ENCODE measurements at places on chromosomes 4 and X.
A peak's percentile ranks its signal among the peaks of the same experiment; 100 is the strongest.

DNA sequence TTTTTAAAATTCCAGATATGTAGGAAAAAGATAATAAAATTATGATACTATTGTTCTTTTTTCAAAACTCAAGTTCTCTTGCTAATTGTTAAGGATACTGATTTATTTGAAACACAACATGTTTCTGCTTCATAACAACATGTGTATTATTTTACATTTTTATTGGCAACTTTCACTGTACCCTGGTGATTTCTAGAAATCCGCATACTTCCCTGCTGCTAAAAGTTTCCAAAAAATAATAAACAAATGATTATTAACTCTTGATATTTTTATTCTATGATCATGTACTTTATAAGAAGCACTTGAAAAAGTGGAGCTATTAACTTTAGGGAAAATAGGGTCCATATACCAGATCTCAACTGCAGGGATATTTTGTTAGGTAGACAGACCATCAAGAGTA lies 71.2 kb upstream of the HCCS start:
- no peak for DNase-seq

DNA sequence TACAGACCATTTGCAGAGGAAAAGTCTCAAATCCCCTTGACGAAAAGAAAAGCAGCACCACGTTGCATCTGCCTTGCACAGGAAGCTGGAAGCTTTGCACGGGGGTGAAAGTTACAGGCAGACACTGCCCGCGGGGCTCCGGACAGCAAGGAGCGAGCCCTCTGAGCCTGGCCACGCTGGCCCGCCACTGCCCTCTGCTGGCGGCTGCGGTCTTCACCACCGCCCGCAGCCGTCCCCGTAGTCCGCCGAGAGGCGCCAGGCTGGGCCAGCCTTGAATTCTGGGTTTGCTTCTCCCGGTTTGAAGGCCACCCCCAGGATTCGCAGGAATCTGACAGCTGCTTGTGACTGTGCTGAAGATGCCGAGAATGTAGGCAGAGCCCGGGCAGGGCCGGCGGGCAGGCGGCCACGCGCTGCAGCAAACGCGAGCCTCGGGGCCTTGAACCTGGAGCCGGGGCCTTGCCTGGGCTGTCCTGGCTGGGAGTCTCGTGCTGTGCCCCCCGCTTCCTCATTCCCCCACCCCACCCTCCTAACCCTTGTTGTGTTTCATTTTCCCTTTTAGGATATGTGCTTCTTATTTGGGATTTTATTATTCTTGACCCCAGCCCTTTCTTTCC lies 49.2 kb downstream of the ENPP6 start:
- DNase-seq: peak; percentile 66

DNA sequence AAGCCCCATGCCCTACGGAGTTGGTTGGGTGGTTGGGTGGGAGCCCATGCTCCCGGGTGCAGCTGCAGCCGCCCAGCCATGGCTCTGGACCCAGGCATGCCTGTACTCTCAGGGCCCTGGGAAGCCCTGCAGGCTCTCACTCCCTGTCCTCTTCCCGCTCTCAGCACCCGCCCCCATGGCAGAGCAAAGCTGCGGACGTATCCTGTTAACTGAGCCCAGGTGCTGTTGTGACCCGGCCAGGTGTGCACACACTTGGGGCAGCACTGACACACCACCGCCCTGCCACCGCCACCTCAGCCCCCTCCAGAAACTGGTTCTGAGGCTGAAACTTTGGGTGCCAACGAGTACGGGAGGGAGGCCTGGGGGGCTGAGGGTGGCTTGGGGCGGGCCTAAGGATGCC lies 40.3 kb downstream of the PPM1K start:
- DNase-seq: no peak

GRCh38 chrX:47068214-47068613 lies 10.0 kb upstream of the RGN start:
- no peak for DNase-seq

DNA sequence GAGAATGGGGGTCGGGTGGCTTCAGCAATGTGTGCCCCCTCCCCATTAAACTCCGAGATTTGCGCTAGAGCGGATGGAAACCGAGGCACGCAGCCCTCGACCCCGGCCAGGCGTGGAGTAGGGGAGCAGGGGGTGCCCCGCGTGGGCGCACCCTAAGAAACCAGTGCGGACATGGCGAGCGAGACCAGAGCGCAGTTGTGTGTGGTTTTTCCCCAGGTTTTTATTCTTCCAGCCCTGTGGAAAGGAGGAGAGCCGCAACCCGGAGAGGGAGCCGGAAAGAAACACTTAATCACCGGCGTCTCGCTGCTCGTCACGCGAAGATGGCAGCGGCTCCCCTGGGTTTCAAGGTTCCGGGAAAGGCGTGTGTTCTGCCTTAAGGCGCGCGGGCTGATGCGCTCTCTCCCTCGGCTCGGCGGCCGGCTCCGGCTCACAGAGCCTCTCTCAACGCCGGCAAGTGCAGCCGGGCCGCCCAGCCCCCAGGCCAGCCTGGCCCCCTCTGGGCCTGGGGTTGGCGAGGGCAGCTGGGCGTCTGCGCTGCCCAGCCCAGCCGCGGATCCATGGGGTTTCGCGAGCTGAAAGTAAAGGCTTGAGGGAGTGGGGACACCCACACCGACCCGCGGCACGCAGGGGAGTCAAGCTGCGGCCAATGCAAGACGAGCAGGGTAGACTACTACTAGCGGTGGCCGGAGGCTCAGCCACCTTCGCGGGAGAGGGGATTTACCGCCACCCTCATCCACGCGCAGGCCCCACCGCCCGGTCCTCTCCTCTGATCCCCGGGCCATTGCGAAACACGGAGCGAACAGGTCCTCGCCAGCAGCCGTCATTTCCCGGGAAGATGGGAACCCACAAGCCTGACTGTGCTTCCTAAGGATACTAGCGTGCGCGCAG lies 74.0 kb upstream of the BCOR start:
- DNase-seq: peak; percentile 57

- DNase-seq: no peak
These were observed 1140.6 kb downstream of the SH3BGRL start for GRCh38 chrX:82342531-82342930.

GRCh38 chrX:24426921-24427746 lies 38.0 kb upstream of the PDK3 start:
- DNase-seq: peak; percentile 41

- no peak for DNase-seq
These were observed 69.2 kb downstream of the PAQR3 start for GRCh38 chr4:78870056-78870455.

DNA sequence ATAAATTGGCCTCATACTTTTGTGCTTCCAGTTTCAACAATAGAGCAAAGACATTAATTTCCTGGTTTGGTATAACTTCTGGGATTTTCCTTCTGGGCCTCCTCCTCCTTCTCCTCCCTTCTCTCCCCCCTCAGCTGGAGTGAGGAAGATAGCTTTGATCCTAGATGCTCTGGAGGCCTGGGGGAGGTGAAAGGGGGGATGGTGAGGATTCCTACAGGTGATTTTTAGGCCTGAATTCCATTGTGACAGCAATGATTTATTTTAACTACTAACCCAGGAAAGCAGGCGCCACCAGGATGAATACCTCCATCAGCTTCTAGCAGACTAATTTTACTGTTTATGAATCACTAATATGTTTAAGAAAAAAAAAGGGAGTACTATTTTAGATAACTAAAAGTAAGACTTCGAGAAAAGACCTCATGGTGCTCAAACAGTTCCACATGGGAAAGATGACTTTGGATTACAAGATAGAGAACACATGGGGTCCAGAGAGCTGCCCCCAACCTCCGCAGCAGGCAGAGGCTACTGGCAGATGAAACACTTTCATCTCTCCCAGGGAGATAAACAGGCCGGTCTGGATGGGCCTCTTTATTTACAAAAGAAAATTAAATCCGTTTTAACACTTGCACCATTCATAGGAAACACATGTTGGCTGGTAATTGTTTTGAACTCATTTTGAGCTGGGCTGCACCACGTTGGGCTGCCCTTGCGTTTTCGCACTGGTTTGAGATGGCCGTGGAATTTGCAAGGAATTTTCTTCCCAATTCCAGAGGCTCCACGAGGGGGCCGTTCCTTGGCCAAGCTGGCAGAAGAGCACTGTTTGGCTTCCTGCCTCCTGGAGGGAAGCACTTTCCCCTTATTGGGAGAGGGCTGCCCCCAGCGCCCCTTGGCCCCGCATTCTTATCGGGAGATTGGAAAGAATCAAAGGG lies 125.1 kb upstream of the STX18 start:
- DNase-seq: peak; percentile 59

- DNase-seq: no peak
These were observed 116.8 kb upstream of the AGA start for GRCh38 chr4:177558995-177559394.

- DNase-seq: peak; percentile 83
These were observed 125.1 kb downstream of the PALLD start for GRCh38 chr4:168621806-168622589.

DNA sequence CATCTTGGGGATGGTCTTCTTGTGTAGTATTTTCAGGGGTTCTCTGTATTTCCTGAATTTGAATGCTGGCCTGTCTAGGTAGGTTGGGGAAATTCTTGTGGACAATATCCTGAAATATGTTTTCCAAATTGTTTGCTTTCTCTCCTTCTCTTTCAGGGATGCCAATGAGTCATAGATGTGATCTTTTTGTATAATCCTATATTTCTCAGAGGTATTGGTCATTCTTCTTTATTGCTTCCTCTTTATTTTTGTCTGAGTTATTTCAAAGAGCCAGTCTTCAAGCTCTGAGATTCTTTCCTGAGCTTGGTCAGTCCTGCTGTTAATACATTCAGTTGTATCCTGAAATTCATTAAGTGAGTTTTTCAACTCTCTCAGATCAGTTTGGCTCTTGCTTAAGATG lies 73.1 kb downstream of the MAMLD1 start:
- DNase-seq: no peak

GRCh38 chrX:110135618-110136017 lies 132.7 kb downstream of the TMEM164 start:
- DNase-seq: no peak

- no peak for DNase-seq
These were observed 32.0 kb upstream of the SMARCAD1 start for GRCh38 chr4:94175553-94176261.

- no peak for DNase-seq
These were observed 91.2 kb downstream of the LPAR4 start for GRCh38 chrX:78838709-78839108.

DNA sequence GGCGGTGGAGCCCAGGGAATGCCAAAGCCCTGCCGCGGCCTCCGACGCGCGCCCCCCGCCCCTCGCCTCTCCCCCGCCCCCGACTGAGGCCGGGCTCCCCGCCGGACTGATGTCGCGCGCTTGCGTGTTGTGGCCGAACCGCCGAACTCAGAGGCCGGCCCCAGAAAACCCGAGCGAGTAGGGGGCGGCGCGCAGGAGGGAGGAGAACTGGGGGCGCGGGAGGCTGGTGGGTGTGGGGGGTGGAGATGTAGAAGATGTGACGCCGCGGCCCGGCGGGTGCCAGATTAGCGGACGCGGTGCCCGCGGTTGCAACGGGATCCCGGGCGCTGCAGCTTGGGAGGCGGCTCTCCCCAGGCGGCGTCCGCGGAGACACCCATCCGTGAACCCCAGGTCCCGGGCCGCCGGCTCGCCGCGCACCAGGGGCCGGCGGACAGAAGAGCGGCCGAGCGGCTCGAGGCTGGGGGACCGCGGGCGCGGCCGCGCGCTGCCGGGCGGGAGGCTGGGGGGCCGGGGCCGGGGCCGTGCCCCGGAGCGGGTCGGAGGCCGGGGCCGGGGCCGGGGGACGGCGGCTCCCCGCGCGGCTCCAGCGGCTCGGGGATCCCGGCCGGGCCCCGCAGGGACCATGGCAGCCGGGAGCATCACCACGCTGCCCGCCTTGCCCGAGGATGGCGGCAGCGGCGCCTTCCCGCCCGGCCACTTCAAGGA lies at the start of gene FGF2:
FGF2 (plus strand) TSS at position 279 of the 705 bp plus-strand sequence; CDS start at position 623, 344 bp downstream.
- peak; percentile 77 for DNase-seq

DNA sequence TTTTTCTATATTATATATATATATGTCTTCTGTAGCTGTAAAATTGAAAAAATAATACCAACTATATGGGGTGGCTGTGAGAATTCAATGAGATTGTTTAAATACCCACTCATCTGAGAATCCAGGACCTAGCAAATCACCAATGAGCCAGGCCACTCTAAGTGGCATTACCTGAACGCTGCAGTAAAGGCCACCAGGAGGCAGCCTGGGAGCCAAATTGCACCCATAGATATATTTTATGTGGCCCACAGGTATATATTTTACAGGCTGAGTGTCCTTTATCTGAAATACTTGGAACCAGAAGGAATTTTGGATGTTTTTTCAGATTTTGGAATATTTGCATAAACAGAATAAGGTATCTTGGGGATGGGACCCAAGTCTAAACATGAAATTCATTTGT lies 58.2 kb upstream of the C4orf50 start:
- DNase-seq: no peak

GRCh38 chrX:36861601-36862000 lies 146.6 kb upstream of the FAM47C start:
- no peak for DNase-seq

- peak; percentile 37 for DNase-seq
These were observed 33.6 kb upstream of the TBC1D9 start for GRCh38 chr4:140789759-140790158.

DNA sequence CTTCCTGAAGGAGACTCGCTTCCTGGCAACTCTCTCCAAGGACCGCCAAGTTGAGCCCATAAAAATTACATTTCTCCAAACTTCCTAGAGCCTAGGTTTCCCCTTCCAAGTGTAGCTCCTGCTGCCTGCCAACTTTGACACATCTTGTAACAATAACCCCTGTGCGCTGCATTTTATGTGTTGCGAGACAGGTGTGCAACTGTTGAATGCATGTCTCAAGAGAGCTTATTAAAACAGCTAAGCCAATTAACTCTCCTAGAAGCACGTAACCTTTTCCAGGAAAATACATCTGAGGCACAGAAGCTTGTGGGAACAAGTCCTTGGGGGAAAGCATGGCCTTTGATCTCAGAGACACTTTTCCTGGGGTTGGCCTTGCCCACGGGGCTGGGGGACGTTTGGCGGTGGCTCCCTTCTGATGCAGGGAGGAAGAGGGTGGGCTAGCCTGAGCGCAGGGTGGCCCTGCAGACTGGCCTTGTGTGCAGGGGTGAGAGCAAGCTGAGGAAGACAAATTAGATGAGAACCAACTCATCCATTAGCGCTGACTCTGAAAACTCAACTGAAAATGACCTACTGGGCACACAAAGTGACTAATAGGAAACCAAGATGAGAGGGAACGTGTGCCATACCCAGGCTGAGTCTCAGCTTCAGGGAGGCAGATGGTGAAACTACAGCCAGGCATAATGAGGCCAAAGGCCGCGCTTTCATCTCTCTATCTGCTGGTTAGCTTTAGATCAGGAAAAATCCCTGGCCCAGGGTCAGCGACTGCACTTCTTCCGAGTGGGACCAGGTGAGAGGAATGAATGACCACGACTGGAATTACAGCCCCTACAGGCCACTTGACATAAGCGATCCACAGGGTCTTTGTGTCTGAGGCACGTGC lies 75.3 kb downstream of the ENPP6 start:
- DNase-seq: no peak

DNA sequence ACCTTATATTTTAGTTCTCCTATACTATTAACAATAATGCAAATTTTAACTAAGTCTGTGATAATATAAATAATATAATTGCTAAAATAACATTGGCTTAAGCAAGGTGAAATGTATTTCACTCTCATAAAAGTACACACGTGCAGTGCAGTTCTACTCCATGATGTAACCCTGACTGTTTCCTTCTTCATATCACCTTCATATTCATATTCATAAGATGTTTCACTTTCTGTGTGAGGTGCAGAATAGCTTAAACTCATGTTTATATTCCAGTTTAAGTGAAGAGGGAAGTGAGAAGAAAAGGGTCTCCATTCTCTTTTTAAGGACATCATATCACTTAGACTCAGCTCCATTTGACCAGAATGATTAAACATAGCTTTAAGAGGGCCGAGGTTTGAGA lies 1810.0 kb upstream of the PCDH10 start:
- no peak for DNase-seq
